Renal cortical epithelial cell (primary cell): ENCODE measurements at places on chromosomes 4 and X.

GRCh38 chr4:19005211-19005610, 983.7 kb upstream of the LCORL start:
- DNase-seq: peak; percentile 67

DNA sequence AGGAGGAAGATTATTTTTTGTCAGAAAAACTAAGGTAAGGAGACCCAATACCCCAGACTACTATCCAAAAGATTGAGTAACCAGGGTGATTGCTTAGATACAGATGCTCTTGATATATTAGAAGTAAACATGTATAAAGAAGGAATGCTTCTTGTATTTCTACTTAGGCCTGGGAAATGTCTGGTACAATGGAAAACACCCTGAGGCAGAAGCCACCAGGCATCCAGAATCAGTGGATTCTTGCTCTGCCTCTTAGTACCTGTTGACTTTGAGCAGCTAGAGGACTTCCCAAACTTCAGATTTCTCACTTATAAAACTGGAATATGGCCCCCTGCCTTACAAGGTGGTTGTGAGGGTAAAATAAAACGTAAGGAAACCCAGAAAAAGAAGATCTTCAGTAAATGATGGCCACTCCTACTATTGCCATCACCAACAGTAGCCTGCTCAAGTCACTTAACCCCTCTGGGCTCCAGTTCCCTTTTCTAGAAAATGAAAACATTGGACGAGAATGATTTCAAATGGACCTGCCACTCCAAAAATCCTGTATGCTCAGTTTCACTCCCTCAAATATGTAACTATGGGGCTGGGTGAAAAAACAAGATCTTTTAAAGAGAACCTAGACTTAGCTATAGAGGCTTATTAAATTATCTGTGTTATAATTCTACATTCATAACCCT, 56.6 kb downstream of the AMELX start:
- no peak for DNase-seq

- peak; percentile 95 for DNase-seq
Measured at GRCh38 chrX:130878350-130879341, 24.4 kb downstream of the ENOX2 start.

- DNase-seq: no peak
Measured at GRCh38 chr4:101418055-101418454, 70.7 kb upstream of the PPP3CA start.

DNA sequence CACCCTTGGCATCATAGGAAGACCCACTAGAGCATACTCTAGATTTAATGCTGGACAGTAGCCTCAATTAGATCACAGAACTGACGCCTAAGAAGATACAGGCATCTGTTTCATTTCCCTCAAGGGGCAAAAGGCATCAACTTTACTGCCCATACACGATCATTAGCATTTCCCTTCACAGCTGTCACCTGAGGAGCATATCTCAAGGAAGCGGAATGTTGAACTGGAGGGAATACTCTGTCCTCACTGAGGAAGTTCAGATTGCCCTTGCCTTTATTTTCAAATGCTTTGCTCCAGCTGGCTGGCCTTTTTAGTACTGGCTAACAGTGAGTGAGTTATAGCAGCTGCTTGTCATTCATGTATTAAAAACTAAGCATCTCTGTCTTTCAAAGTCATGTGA, 508.4 kb upstream of the GALNT7 start:
- DNase-seq: no peak

GRCh38 chrX:3659761-3660160, 53.7 kb downstream of the PRKX start:
- no peak for DNase-seq

- no peak for DNase-seq
Measured at GRCh38 chr4:94852616-94853015, 94.9 kb downstream of the BMPR1B start.

- DNase-seq: peak; percentile 91
Measured at GRCh38 chr4:169254546-169254983, 16.2 kb downstream of the SH3RF1 start.

GRCh38 chrX:68599256-68600152, 48.0 kb upstream of the STARD8 start:
- DNase-seq: peak; percentile 0

DNA sequence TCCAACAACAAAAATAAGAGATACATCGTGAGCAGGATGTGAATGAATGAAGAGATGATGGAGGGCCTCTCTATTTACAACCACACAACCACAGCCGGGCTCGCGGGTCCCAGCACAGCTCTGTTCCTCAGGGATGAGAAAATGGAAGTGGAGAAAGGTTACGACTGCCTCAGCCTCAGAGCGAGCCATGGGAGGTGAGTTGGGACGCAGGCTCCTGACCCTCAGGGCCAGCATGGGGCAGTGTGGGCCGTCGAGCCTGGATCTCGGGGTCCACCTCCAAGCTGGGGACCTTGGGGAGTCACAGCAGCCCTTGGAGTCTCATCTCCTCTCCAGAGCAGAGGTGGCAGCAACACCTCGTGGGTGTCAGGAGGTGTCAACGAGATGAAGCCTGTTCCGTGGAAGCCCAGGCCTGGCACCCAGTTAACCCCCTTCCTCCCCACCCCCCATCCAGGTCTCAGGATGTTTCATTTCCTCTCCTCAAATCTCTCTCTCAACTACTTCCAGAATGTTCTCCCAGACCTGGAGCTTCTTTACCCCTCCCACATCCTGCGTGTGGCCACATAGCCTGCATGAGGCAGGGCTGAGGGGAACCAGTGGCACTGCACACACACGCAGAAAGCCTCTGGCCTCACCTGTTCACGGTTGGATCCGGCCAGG, 25.9 kb downstream of the C4orf50 start:
- DNase-seq: no peak

DNA sequence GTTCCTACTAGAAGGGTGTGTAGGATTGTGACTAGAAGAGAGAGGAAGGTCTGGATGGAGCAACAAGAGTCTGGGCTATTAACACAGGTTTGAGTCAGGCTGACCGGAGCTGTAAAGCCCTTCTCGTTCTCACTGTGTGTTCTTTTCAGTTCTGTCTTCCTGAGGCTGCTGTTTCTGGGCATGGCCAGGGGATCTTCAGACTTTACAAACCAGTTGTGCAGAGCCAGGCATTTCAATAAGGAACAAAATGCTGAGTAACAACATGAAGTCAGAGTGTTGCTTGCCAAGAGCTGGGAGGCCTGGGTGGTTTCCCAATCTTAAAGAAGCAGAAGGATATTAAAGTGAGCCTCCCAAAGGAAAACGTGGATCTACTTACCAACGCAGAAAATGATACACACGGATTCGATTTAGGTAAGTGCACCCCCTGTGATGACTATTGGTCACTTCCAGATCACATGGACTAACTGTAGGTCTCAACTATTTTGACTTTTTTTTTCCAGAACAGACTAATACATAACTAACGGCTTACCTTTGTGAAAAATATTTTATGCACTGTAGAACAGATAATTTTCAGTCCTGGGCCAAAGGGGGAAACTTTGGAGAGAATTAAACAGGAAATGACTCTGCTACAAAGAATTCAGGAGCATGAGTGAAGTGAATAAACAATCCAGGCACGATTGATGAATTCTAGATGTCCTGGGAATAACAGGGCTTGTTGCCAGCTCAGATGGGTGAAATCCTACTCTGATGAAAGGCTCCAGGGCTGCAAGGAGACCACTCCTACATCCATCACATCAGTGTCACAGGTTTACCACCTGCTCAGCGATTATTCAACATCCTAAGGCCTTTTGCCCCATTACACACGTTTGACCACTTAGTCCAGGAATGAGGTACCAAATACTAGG, 94.5 kb downstream of the ANXA3 start:
- peak; percentile 98 for DNase-seq

DNA sequence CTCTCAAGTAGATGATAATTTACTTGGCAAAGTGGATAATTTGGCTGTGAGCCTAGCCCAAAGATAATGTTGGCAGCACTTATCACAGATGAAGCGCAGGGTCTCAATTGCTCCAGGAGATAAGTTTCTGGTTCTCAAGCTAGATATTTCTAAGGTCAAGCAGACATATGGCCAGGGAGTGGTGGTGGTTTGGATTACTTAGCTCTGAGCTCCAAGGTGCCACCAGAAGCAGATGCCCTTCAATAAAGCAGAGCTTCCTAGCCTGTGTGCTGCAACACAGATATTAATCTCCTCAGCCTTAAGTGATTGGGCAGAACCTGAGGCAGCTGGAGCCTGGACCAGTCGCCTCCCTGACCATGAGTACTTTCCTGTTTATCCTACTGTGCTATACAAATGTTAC, 79.2 kb upstream of the NALF2 start:
- DNase-seq: no peak

- no peak for DNase-seq
Measured at GRCh38 chrX:69145714-69146113, 19.5 kb downstream of the PJA1 start.

DNA sequence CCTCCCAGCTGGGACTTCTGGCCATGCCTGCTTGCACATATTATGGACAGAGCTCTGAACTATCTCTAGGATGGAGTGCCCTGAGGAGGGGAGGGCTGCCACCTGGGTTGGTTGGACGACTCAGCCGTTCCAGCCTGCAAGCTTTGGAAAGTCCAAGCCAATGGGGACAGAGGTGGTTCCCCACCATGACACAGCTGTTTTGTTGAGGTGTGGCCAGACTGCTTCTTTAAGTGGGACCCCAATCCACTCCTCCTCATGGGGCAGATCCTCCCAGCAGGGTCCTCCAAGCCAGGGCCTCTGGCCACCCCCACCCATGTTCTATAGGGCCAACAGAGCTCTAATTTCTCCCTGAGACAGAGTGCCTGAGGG, 22.7 kb downstream of the F8A3 start:
- no peak for DNase-seq

GRCh38 chrX:72057331-72057730, 74.4 kb downstream of the RTL5 start:
- no peak for DNase-seq

- DNase-seq: no peak
Measured at GRCh38 chrX:67787196-67787595, 243.4 kb downstream of the AR start.

DNA sequence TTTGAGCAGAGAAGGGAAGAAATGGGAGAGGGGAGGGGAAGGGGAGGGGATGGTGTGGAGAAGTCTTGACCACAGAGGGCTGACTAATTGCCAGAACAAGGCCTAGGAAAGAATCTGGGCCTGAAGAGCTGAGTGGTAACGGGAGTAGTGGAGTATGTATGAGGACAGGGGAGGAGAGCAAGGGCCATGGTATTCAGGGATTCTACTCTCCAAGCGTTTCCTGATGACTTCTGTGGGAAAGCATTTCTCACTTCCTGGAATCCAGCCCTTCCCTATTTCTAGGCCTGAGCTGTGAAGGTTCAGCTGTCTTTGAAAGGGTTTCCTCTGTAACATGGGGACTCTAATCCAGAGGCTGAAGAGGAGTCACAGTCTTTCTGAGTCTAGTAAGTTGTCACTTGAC, 19.7 kb upstream of the SOX3 start:
- DNase-seq: no peak

GRCh38 chr4:123841447-123842121, 445.0 kb downstream of the SPRY1 start:
- DNase-seq: no peak

DNA sequence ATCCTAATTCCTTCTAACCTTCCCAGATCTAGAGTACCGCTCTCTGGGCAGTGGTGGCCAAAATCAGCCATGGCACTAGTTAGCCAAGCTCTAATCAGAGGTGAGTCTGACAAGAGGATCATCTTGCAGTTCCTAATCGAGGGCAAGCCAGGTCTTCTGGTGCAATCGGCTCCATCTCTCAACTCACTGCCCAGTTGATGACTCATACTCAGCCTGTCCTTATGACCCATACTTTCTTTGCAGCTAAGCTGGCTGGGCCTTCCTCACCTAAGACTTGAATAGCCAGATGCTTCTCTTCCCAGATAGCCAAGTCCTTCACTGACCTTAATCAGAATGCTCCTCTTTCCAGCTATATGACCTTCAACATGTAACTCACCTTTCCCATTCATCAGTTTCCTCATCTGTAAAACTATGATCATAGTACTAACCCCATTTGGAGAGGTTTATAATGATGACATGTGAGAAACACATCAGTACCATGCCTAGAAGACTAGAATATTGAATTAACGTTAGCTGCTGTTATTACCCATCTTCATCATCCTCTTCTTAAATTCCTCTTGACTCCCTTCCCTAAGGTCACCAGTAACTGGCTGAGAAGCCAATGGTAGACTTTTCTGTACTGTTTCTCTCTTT, 57.1 kb downstream of the RELL1 start:
- DNase-seq: peak; percentile 87

- DNase-seq: no peak
Measured at GRCh38 chr4:178081176-178081575, 638.9 kb upstream of the AGA start.

DNA sequence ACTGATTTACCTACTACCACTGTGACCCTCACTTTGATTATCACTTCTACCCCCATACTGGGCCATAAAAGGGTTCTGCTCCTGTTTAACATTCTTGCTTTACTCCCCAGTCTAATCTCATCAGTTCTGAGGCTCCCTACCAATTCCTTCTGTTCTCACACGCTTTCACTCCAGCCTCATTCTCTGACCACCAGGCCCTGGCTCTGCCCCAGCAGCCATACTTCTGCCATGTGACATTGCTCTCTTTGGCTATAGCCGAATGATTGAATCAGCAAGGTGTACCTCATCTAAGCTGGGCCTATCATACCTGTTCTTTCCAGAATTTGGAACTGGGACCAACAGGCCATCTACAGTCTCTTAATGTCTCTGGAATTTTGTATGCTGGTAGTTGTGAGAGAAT, 14.4 kb upstream of the ELF2 start:
- no peak for DNase-seq

GRCh38 chr4:105895583-105896460, 551 bp downstream of the NPNT start:
- DNase-seq: no peak
